Psoas muscle (tissue), 8 donors: ENCODE measurements at places on chromosomes 6 and 20.

DNA sequence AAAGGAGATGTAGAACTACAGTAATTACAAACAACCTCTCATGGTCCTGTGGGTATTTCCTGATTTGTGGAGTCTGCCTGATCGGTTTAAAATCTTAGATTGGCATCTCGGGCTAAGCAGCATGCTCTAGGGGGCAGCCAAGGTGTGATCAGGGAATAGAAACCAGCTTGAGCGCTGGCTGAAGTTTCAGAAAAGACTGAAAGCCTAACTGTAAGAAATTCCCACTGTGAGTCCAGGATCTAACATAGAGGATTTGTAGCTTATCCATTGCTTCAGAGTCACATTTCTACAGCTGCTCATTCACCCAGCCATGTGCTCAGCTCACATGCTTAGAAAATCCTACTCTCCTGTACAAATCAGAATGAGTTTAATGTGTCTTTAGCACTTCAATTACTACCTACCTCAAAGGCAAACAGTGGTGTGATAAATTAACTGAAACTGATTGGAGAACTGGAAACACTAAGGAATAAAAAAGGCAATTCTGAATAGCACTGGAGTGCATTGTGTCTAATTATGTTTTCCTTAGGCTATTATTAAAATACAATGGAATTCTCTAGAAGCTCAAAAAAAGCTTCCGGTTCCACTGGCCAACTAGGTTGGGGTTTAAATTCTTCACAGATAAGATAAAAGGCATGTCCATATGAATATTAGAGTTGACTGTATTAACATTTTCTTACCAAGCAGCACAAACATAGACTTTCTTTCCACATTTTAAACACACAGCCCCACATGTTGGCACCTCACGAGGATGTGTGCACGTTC lies 73.8 kb upstream of the MPC1 start:
- DNase-seq = no peak

GRCh38 chr20:38665506-38666285 lies 58.6 kb upstream of the SLC32A1 start:
- no peak for DNase-seq

DNA sequence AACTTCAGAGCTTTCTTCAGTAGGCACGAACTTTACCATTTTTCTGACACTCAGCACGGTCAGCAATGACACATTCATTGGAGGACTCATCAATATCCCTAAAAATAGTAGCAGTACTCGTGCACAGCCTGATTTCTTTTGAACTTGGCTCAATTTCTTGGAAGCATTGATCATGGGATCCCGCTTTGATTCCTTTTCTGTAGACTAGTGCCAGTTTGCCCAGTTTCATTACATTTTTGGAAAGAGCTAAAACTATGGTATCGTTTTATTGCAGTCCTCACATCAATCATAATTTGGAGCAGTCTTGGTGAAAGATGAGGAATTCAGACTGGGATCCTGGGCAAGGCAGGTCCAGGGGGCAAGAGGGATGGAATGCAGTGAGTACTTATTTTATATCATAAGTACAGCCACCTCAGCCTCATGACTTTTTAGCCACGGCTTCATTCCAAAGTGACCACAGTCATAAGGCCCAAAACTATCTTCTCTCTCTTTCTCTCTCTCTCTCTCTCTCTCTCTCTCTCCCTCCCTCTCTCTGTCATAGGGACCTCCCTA lies 170.9 kb upstream of the AKAP12 start:
- DNase-seq = no peak

DNA sequence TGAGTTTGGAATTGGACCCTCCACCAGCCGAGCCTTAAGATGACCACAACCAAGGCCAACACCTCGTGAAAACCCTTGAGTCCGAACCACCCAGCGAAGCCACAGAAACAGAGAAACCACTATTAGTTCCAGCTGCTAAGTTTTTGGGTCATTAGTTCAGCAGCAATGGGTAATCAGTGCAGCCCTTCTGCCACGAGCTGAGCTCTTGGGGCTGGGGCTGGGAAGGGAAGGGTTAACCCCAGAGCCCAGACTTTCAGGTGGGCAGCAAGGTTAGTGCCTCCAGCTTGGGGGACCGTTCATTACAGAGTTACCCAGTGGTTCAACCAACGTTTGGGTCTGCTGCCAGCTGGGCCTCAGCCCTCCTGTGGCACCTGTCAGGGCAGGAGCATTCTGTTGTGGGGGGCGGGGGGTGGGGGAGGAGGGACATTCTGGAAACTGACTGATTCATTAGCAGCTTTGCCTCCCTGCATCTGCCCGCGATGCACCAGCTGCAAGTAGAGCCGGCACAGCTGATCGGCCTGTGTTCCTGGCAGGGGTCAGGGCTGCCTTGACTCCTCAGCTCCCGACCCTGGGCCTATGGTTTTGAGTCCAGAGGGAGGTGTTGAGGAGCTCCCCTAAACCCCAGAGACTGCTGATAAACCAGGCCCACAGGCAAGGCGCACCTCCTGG lies 52.7 kb downstream of the TGM2 start:
- peak; percentile 35 for DNase-seq

- no peak for DNase-seq
Observed at GRCh38 chr6:70310063-70310694, 7.3 kb upstream of the COL9A1 start.

DNA sequence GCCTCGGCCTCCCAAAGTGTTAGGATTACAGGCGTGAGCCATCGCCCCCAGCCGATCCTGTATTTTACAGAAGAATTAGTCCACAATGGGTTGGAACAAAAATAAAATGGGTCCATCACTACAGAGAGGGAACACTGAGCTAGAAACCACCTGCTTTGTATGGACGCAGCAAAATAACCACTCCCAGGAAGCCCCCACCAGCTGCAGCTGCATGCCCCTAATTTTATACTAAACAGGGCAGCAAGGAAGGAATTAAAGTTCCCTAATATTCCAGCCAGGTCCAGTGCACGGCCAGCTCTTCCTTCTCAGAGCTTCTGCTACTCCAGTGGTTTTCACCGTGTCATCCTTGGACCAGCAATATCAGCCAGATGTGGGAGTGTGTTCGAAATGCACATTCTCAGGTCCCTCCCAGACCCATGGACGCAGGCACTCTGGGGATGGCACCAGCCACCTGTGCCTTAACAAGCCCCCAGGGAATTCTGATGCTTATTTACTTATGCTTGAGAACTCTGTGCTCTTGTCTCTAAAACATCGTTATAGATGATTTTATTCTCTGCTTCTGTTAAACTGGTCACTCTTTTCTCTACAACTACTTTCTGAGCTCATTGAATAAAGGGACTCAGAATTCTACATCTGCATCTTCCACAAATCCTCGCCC lies 189.5 kb upstream of the SLC24A3 start:
- no peak for DNase-seq

- no peak for DNase-seq
Observed at GRCh38 chr6:108884211-108885059, 36.2 kb downstream of the ARMC2 start.

- no peak for DNase-seq
Observed at GRCh38 chr6:7578516-7578915, 11.5 kb upstream of the SNRNP48 start.

GRCh38 chr6:29236060-29236459 lies 65.4 kb downstream of the OR2J2 start:
- DNase-seq = no peak

DNA sequence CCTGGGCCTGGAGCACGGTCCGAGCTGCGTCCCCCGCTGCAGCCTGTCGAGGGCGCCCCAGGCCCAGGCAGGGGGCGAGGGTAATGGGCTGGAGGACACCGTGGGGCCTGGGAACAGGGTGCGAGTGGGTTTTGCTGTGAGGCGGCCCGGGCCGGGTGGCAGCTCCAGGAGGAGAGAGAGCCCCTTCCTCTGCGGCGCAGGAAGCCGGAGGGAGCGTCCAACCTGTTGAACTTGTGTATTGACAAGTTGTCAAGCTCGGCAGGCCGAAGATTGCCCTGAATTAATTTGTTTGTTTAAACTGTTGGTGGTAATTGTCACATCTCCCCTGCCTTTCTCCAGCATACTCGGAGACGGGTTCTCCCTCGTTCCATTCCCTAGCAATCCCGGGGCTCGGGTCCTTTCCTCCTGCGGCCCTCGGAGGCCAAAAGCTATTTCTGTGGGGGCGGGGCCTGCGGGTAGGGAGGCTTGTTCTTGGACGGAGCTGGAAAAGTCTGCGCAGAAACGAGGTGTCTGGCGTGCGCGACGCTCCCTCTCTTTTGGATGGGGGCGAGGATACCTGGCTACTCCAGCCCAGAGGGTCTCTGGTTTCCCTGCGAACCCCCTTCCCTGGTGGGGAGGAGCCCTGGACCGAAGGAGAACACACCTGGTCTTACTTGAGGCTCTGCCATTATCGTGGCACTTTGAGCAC lies 9.9 kb downstream of the NR2E1 start:
- no peak for DNase-seq

GRCh38 chr6:136563386-136564152 lies 13.3 kb upstream of the MAP7 start:
- DNase-seq = no peak

DNA sequence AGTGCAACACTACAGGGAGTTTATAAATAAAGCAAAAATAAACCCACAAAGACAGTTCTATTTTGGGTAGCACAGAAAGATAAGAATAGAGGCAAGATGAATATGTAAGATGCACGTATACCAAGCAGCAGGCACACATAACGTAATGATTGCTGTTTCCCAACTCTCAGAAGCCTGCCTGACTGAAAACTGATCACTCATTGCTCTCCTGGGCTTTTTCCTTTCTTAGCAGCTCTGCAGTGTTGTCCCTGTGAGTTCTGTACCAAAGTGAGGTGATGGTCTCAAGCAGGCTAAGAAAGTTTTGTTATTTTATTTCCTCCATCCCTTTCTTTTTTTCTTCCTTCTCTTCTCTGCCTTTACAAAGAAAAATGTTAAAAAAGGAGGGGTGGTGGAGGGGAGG lies 522.0 kb upstream of the MAN1A1 start:
- no peak for DNase-seq

- no peak for DNase-seq
Observed at GRCh38 chr6:126198631-126199030, 141.3 kb upstream of the CENPW start.

- DNase-seq = no peak
Observed at GRCh38 chr6:3419624-3420272, 37.1 kb downstream of the SLC22A23 start.
